Suprapubic skin (tissue), 4 donors: ENCODE measurements at places on chromosomes 7 and 10.

DNA sequence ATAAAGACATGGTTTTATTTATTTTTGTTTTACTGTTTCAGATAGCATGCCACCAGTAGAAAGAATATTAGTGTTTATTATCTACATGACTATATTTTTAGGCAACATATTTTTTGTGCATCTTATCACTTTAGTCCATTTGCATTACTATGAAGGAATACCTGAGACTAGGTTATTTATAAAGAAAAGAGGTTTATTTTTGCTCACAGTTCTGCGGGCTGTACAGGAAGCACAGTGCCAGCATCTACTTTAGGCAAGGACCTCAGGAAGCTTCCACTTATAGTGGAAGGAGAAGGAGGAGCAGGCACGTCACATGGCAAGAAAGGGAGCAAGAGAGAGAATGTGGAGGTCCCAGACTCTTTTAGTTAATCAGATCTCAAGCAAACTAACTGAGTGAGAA is 5.7 kb downstream of the CAV2 start:
- DNase-seq, result no peak

- DNase-seq, result no peak
These were observed 270.5 kb upstream of the PODXL start for GRCh38 chr7:131826960-131827359.

- DNase-seq, result no peak
These were observed 47.8 kb downstream of the HERPUD2 start for GRCh38 chr7:35647171-35647574.

GRCh38 chr10:11647676-11648075 is 36.2 kb upstream of the USP6NL start:
- no peak for DNase-seq

- DNase-seq, result no peak
These were observed 88.0 kb upstream of the ADAM12 start for GRCh38 chr10:126476246-126476645.

- DNase-seq, result no peak
These were observed 663 bp downstream of the HERPUD2 start for GRCh38 chr7:35694161-35694783.

GRCh38 chr7:138854115-138854645 is 56.2 kb upstream of the ATP6V0A4 start:
- no peak for DNase-seq
